ENCODE measurements at places on chromosomes 7 and 10.

DNA sequence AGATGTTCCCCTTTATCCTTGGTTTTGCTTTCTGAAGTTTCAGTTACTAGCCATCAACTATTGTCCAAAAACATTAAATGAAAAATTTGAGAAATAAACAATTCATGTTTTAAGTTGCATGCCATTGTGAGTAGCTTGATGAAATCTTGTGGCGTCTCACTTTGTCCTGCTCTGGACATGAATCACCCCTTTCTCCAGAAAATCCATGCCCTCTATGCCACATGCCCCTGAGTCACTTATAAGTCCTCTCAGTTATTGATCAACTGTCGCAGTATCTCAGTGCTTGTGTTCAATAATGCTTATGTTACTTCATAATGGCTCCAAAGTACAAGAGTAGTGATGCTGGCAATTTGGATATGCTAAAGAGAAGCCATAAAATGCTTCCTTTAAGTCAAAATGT lies 208.0 kb upstream of the FERD3L start:
- no peak for DNase-seq

DNA sequence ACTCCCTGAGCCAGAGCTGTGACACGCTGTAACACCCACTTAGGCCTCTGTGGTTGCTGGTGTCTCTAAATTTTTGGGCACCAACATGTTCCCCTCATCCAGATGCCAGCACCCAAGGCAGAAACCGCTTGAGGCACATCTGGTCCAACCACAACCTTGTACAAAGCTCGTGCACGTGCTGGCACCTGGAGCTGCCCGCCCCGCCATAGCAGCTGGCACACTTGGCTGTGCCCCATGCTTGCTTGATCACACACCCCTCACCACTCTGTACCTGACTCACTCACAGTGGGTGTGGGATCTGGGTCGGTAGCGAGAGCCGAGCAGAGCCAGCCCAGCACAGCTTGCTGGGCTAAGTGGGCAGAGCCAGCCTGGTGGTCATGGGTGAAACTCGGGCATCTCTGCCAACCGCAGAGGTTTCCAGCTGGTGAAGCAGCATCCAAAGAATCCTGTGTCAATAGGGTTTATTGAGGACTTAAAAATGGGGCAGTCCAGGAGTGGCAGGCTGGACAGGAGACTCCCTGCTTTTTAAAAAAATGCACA lies 1210.4 kb downstream of the TYW1 start:
- no peak for DNase-seq

DNA sequence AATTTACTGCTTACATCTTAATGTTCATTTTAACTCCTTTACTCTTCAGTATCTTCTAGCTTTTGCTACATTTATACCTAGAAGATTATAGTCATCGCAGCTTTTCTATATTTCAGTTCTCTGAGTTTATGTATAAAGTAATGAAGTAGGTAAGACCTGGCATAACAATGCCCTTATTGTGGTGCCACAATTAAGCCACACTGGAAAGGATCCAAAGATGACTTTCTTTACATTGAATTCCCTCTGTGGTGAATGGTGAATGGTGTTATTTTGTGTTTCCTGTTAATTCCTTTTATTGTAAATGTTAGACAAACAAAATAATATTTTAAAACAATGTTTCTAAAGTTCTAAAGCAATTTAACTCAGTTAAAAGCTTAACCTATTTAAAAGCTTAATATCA lies 36.2 kb downstream of the SEMA3D start:
- no peak for DNase-seq

- DNase-seq: no peak
Observed at GRCh38 chr10:72062382-72062781, 26.0 kb downstream of the SPOCK2 start.

DNA sequence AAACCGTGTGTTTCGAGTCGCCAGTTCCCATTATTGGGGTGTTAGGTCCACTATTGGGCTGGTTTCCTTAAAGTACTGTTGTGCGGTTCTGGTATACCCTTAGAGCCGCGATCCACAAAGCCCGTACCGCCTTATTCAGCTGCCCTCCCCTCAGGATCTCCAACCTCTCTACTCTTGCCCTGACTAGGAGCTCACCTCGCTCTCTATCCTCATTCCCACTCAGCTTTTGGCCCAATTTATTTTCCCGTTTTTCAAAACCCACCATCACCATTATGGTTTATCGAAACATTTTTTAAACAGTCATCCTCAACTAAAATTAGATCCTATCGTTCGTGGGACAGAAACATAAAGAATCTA lies 461 bp upstream of the ETV1 start:
- no peak for DNase-seq

- no peak for DNase-seq
Observed at GRCh38 chr10:19252531-19252930, 203.9 kb downstream of the MALRD1 start.

DNA sequence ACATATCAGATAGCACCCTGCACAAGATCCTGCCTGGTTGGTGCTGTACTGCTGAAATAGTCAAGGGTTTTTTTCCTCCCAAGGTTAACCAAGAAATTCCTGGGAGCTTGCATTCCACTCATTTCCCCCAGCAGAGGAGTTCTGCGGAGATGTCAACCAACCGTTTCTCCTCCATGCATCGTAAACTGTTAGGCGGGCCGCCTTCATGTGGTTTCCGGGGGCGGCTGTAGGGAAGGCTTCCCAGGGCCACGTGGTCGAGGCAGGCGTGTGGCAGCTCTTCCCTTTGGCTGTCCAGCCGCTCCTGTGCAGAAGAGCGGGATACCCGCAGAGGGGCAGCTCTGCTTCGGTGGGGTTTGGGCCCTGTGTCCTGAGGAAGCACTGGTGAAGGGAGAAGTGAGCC lies 113.7 kb downstream of the RGS10 start:
- DNase-seq: no peak

DNA sequence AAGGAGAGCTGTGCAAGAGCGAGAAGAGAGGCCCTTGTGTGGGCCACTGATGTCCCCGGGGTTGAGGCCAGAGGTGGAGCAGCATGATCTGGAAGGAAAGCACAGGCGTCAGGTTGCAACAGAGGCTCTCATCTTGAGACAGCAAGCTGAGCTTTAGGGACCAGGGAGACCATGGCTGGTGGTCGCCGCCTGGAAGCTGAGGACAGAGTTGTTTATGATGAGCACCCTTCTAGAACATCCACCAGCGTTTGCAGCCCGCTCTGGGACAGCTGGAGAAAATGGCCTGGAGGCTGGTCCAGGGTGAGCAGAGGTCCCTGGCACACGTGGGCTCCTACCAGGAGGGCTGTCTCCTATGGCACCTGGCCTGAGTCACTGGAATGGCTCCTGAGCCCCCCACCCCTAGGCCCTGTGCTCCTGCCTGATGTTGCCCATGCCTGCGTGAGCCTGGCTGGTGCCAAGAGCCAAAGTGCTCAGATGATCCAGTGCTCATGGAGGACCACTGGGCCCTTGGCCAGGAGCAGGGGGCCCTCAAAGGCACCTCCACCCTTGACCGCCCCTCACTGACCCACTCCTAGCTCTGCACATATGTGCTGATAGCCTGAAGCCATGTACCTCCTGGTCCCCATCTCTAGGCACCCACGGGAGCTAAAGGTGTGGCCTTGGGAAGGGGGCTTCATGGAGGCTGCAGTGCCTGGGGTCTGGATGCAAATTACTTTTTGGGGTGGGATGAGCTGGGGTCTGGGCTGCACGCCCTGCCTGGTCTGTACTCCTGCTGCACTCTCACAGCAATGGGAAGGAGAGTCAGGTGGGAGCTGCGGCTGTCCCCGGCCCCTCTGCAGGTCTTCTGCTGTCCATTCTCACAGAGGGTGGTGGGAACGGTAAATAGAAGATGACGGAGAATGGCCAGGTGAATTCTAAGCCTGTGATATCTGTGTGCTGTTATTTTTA lies 40.1 kb upstream of the RET start:
- DNase-seq: no peak

GRCh38 chr10:72015841-72016240 lies 51.6 kb downstream of the CHST3 start:
- no peak for DNase-seq

- no peak for DNase-seq
Observed at GRCh38 chr10:48554656-48555055, 50.2 kb downstream of the ARHGAP22 start.

DNA sequence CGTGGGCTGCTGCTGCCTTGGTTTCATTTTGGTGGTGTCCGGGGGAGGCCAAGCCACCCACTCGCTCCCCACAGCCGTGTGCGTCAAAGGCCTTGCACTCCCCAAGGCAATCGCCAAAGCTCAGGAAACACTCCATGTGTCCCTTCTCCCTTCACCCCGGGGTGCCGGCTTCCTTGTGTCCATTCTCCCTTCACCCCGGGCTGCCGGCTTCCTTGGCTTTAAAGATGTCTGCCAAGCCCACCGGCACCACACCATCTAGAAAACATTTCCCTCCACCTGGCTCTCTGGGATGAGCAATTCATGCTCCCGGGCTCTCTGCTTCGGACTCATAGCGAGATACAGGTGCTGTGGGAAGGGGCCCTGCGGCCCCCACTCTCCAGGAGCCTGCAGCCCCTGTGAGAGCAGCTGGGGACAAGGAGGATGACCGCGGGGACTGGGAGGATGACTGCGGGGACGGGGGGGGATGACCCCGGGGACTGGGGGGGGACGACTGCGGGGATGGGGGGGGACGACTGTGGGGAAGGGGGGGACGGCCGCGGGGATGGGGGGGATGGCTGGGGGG lies 322.1 kb downstream of the DNAJB6 start:
- no peak for DNase-seq

DNA sequence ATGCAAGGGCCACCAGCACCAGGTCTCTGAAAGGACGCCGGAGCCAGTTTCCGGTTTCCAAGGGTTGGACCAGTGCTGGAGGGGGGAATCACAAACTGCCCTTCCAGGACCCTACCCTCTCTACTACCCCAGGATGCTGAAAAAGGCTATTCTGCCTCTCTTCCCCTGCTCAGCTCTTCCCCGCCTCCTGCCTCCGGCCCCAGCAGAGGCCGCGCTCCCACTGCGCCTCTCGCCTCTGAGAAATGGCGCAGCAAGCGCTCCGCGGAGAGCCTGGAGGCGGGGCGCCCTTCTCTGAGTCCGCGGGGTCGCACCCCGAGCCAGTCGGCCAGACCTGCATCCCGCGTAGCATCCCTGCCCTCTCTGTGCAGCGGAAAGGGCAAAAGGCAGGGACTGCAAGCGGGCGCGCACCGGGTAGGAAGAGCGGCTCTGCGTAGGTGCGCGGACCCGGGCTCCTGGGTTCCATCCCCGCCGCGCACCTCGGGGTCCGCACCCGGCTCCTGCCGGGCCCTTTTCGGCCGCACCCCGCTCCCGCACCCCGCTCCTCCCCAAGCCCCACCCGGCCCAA lies 476 bp upstream of the RET start:
- no peak for DNase-seq

- DNase-seq: no peak
Observed at GRCh38 chr7:114409750-114410149, 4.9 kb upstream of the FOXP2 start.

GRCh38 chr7:47215049-47215448 lies 366.9 kb downstream of the TNS3 start:
- DNase-seq: no peak

GRCh38 chr7:135510592-135511183 lies 786 bp upstream of the CNOT4 start:
- DNase-seq: no peak

GRCh38 chr7:25429731-25430130 lies 201.4 kb upstream of the NPVF start:
- no peak for DNase-seq

- no peak for DNase-seq
Observed at GRCh38 chr7:15508258-15508657, 53.6 kb downstream of the AGMO start.

DNA sequence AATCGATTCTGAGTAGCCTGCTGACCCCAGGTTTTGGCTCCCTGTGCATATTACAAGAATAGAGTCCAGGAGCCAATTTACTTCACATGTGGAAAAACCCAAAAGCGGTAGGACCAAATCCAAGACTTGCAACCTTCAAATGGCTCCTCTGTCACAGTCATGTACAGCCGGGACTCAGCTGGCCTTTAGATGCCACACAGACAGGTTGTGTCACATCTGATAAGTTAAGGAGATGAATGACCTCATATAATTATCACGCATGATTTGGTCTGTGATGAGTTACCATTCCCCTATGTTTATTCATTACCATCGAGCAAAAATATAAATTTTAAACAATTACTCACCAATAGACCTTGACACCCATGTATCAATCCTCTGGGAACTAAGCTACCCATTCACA lies 14.2 kb downstream of the CACNA2D1 start:
- DNase-seq: no peak

- DNase-seq: peak; percentile 58
Observed at GRCh38 chr7:98163704-98164494, 47.3 kb upstream of the BHLHA15 start.

DNA sequence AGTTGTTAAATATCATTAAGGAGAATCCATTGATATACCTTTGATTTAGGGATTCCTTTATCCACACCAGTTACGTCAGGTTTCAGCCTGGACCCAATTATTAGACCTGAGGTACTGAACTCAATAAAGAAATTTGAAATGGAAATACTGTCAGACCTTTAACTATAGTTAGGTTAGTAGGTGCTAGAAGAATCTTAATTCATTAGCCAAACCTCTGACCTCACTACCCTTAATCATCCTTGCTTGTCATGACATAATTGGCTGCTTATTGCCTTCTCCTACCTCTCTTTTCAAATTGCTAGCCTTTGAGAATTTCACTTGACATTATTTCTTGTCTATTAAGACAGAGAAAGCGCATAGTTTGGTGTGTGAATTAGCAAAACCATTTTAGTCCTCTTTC lies 27.1 kb downstream of the SMNDC1 start:
- no peak for DNase-seq

DNA sequence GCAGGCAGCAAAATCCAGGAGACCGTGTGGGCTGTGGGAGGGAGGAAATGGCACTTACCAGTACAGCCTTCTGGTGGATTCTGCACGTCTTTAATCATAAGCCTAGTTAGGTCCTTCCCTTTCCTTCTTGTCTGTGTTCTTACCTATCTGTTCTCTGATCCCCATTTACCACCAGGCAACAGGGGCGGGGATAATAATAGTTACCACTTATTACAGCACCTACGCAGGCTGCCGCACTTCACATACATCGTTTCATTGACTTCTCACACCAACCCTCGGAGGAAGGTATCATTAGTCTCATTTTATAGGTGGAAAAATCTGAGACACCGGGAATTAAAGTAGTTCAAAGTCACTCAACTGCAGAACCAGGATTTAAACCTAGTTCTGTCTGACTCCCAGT lies 4.5 kb upstream of the EPHA1 start:
- DNase-seq: no peak

- no peak for DNase-seq
Observed at GRCh38 chr10:114404171-114405010, at the start of gene AFAP1L2. Gene AFAP1L2, minus strand, starts transcription at chr10:114404502. Its CDS starts 47 bp downstream, at chr10:114404455.

DNA sequence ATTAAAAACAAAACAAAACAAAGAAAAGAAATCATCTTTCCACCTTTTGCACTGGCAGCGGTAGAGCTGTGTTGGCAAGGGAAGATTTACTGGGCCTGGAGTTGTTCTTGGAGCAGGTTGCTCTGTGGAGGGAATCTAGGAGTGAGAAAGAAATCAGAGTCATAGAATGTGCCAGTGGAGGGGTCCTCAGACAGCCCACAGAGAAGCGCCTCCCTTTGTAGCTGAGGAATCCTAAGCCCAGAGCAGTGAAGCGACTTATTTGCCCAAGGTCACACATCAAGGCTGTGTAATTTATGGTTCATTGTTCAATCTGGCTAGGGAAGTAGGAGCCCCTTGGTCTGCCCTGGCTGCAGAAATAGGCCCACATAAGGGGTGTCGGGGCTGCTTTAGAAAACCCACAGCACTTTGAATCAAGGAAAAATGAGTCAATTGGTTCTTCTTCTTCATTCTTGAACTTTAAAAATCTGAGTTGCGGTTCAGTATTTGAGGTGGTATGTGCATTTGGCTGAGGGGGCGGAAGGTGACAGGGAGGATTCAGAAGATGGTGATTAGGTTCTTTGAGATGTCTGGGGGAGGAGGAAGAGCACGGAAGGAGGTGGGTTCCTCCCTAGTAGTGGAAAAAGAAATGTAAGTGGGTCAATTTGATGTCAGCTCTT lies 253.7 kb downstream of the PTEN start:
- DNase-seq: no peak

- no peak for DNase-seq
Observed at GRCh38 chr10:118484152-118484871, 111.1 kb downstream of the PRLHR start.
